Stimulated activated CD4-positive, alpha-beta T cell treated with anti-CD3 and anti-CD28 coated beads, Interleukin-2, amount 100 ng/mL, for 24 hours (primary cell): ENCODE measurements at places on chromosomes 2 and 18.

DNA sequence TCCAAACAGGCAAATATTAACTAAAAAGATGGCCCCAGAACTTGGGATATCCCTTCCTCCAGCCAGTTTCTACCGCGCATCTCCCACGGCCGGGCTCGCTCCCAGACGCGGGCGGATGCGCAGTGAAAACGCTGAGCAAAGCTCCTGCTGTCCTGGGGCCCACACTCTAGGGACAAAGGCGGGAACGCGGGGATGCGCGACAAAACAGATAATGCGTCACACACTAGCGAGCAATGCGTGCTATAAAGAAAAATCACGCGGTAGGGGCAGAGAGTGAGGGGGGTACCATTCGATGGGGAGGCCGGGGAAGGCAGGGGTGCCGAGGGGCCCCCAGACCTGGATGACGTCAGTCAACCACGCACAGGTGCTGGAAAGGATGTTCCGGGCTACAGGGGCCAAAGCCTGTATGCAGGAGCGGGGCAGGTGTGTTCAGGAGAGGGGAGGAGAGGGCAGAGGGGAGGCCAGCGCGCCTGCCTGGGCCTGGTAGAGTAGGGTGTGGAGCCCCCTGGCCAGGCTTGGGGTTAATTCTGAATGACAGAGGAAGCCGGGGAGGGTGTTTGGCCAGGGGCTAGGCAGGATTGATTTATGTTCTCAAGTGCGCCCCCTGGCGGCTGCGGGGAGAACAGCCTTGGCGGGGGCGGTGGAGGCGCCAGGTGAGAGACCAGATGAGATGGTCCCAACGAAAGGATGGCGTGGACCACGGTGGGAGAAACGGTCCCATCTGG lies 14.9 kb upstream of the ITM2C start:
- DNase-seq, result peak; percentile 82

GRCh38 chr2:188495969-188496431 lies 204.3 kb downstream of the GULP1 start:
- DNase-seq, result no peak

DNA sequence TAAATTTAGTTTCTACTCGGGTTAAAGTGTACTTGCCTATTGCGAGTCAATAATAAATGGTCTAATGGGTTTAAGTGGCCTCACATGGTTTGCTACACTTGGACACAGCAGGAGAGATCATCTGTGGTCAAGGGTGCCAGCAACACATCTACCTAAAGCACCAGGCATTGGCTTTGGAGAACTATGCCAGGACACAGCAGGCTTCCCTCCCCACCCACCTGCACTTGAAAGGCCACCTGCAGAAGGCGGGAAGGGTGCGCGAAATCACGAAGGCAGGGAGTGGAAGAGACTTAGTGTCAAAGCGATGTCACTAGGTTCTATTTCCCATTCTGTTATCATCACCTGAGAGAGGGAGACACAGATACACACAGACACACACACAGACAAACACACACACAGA lies 44.5 kb downstream of the MYT1L start:
- DNase-seq, result no peak

- DNase-seq, result no peak
Measured at GRCh38 chr2:233455491-233455890, 101.2 kb downstream of the DGKD start.
